Bronchial epithelial cell (primary cell): ENCODE measurements at places on chromosomes 16 and 17.
A peak's percentile ranks its signal among the peaks of the same experiment; 100 is the strongest.

GRCh38 chr17:82235775-82236141 lies 6.9 kb downstream of the SLC16A3 start:
- DNase-seq = peak; percentile 29

DNA sequence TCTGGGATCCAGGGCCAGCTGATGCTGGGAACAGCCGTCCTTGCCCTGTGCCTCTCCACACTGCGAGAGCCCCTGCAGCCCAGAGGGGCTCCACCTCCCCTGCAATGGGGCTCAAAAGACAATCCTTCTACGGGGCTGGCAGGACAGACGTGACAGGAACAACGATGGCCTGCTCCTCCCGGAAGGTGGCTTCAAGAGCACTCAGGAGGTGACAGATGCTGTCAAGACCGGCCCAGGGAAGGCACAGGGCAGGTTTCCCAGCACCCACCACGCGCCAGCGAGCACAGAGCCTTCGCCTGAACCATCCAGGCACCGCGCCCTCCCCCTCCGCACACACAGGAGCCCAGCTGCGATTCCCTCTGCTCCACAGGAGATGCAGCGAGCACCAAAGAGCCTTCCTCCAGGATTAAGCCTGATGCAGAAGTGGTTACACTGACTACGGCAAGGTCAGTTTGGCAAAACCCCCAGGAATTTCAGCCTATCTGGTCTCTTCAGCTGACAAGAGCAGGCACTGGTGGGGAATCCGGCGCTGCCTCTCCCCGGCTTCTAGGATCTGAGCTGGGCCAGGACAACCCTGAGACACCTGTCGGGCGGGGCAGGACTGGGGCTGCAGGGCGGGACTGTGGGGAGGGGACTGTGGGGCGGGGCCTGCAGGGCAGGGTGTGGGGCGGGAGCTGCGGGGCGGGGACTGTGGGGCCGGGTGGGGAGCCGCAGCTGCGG lies 103.4 kb downstream of the ZNF778 start:
- peak; percentile 35 for DNase-seq

GRCh38 chr17:73261952-73262675 lies 434 bp upstream of the CPSF4L start:
- peak; percentile 23 for DNase-seq

DNA sequence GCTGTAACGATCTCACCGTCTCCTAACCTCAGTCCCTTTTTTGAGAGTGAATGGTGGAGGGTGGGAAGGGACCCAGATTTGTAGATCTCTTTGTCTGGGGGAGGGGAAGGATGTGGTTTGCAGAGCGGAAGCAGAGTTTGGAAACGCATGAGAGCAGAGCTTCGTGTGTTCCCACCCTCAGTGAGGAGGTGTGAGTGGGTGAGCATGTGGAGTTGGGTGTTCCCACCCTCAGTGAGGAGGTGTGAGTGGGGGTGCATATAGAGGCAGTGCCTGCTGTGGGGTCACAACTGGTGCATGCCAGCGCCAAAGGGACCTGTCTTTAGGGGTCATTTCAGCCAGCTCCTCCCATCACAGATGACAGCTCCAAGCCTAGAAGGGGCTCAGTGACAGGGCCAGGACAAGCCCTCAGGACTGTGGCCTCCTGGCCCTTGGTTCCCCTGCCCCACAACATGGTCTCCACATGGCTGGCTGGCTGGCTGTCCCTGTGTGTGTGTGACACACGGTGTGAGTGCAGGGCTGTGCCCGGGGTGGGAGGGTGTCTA lies 1.8 kb upstream of the CISD3 start:
- DNase-seq = no peak

- no peak for DNase-seq
These were observed 109.0 kb upstream of the FAM20A start for GRCh38 chr17:68710035-68710780.

- no peak for DNase-seq
These were observed 1344.4 kb downstream of the TP53TG3F start for GRCh38 chr16:34803683-34804416.

- DNase-seq = no peak
These were observed 2.9 kb upstream of the ATP2A1 start for GRCh38 chr16:28875134-28876018.

GRCh38 chr16:2763173-2763572 lies 10.7 kb downstream of the SRRM2 start:
- DNase-seq = no peak

- peak; percentile 74 for DNase-seq
These were observed 32.4 kb downstream of the HAPSTR1 start for GRCh38 chr16:9123871-9124270.

GRCh38 chr16:86157616-86158247 lies 258.8 kb downstream of the IRF8 start:
- no peak for DNase-seq

- DNase-seq = no peak
These were observed 96.7 kb downstream of the CDYL2 start for GRCh38 chr16:80707686-80708085.

GRCh38 chr17:73595068-73595467 lies 49.2 kb downstream of the SDK2 start:
- no peak for DNase-seq

- no peak for DNase-seq
These were observed 107.4 kb upstream of the CDH11 start for GRCh38 chr16:65229191-65229662.

GRCh38 chr17:79466562-79467350 lies 144.1 kb downstream of the RBFOX3 start:
- DNase-seq = no peak

GRCh38 chr17:83189044-83190003 lies 109.9 kb downstream of the METRNL start:
- peak; percentile 5 for DNase-seq

GRCh38 chr17:12537436-12537835 lies 128.3 kb upstream of the MYOCD start:
- peak; percentile 55 for DNase-seq

DNA sequence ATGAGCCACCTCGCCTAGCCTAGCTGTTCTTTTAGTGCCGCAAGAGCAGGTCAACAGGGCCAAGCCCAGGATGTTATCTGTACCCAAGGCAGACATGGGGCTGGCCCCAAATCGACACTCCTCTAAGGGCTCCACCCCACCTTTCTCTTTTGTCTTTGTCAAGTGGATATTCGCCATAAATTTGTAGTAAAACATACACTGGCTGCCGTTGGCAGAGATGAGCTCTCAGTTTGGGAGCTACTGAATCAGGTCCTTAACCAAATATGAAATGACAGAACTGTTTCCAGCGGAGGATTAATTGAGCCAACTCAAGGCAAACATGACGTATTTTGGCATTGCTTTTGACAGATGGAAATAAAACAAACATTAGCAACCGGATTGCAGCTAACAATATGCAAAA lies 556.9 kb upstream of the CDH5 start:
- peak; percentile 31 for DNase-seq

GRCh38 chr17:43723697-43724359 lies 34.8 kb downstream of the SOST start:
- DNase-seq = peak; percentile 68

DNA sequence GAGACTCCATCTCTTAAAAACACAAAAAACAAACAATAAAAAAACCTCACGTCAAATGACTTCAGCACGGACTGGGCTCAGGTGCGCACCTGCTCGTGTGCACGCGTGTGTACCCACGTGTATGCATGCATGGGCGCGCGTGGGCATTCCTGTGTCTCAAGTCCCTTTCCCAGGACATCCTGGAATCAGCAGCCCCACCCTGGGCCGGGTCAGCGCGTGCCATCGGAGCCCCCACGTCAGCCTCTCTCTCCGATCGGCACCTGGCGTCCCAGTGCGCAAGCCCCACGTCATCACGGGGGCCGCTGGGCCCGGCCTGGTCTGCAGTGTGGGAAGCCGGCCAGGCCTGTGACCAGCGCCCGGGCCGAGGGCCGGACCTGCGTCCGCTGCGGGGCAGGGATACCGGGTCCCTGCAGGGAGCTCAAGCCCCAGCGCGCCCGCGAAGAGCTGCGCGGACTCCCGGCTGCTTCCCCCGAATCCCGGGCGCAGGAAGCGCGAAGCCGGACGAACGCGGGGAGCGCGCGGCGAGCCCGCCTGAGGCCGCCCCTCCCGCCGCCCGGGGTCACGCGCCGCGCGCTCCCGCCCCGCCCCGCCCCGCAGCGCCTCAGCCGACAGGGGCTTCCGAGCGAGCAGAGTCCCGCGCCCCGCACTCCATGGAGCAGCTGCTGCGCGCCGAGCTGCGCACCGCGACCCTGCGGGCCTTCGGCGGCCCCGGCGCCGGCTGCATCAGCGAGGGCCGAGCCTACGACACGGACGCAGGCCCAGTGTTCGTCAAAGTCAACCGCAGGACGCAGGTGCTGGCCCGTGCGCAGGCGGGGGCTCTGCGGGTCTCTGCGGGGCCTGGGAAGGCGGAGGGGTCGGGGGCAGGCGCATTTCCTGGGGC lies at the start of gene FN3K:
Gene FN3K (plus strand): TSS at position 629 of the 880 bp plus-strand sequence. CDS start 22 bp downstream, at position 651.
- DNase-seq = no peak

DNA sequence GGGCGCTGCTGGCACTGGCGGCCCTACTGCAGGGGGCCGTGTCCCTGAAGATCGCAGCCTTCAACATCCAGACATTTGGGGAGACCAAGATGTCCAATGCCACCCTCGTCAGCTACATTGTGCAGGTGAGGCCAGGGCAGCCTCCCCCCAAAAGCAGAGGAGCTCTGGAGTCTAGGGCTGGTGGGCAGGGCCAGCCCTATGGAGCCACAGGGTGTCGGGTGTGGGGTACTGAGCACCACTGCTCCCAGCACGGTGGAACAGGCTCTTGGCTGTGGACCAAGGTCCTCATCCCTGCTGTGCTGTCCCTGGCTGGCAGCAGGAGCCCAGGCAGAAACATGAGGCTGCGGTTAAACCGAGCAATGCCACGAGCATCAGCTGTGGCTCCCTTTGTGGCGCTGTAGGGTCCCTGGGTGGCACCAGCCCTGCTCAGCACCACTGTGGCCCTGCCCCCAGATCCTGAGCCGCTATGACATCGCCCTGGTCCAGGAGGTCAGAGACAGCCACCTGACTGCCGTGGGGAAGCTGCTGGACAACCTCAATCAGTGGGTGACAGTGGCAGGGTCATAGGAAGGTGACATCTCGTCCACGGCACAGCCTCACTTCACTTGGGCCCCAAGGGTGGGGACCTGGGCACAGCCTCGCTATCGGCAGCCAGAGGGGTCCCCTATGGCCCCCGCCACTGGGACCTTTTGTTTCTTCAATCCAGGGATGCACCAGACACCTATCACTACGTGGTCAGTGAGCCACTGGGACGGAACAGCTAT lies 1.1 kb downstream of the DNASE1 start:
- DNase-seq = no peak

DNA sequence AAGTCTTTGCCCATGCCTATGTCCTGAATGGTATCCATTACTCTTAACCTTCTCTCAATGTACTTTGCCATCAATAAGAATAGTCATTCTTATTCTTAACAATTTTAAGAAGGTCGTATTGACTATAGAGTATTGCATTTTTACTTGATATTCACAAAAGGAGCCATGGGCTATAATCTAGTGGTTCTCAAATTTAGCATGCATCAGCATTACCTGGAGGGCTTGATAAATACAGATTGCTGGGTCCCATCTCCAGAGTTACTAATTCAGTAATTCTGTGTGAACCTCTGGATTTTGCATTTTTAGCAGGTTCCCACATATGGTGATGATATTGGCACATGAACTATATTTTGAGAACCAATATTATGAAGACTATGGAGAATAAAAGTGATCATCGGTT lies 89.6 kb downstream of the ABCA8 start:
- no peak for DNase-seq

- DNase-seq = no peak
These were observed 5.1 kb upstream of the HOXB2 start for GRCh38 chr17:48549914-48550501.

DNA sequence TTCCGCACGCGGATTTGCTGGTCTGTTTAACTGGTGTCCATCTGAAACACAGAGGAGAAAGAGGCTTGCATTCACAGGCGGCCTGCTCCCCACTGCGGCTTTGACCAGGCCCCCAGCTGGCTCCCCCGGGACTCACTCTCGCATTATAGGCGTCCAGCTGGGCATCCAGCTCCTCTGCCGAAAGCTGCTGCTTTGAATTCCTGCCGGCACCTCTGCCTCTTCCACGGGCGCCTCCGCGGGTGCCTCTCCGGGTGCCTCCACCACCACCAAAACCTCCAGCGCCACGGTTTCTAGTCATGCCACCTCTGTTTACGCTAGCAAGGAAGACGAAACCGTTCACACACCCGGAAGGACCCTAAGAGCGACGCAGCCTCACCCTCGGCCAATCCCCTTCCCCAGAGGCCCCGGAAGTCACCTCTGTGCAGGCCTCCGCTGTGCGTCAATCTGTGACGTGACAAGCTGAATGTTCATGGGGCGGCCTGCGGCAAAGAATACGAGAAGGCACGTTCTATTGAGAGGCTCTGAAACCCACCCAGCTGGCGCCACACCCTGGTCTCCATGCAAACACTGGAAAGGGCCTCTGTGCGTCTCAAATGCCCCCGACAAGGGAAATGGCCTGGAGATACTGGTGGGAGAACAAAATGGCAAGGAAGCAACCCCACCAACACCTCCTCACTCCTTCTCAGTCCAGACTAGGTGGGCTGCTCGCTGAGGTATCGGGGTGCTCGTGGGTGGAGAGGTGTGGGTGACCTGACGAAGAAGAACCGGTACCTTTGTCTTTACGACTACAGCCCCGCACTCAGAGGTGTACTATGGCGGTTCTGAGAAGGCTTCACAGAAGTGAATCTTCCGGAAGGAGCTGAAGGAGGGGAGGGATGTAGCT lies 3.0 kb downstream of the ALYREF start:
- no peak for DNase-seq

DNA sequence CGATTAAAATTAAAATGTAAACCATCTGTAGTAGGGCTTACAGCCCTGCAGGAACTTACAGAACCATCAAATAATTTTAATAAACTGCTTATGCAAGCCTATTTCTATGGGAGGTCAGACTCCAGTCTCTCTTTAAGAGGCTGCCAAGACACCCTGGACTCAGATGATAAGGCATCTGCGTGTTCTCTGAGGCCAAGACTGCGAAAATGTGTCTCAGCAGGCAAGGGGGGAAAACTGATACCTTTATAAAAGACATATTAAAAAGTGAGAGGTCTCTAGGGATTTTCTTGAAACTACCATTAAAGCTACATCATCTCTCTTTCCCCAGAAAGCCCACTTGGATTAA lies 32.2 kb downstream of the MPHOSPH6 start:
- DNase-seq = no peak

DNA sequence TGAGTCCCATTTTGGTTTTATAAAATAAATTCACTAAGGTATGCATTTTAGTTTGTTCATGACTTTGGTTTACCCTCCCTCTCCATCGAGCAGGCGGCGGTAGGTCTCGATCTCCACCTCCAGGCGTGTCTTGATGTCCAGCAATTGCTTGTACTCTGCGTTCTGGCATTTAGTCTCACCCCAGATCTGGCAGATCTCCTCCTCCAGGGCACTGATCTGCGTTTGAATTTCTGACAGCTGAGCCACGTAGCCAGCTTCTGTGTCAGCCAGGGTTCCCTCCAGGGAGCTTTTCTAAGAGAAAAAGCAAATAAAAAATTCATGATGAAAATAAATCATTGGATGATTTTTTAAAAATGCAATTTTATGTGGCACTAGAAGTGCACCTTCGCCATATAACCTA lies 4.2 kb downstream of the KRT24 start:
- no peak for DNase-seq

DNA sequence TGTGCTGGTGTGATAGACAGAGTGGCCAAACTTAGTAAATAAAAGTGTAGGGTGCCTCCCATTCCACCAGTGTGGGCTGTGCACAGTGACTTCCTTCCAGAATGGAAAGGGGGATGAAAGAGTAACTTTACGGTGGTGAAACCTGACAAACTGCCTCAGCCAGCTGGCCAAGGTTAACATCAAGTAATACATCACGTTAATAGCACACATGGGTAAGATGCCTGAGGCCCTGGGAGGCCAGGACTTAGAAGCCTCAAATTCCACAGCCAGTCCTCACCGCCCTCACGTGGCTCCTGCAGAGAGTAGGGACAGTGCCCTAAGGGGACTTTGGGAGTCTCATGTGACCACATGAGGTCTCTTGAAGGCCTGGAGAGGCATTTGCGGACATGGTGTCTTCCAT lies 14.1 kb downstream of the RMI2 start:
- peak; percentile 79 for DNase-seq
